ENCODE measurements at places on chromosomes 13 and 19.
A peak's percentile ranks its signal among the peaks of the same experiment; 100 is the strongest.

- DNase-seq = no peak
These were observed 937 bp downstream of the ZNF841 start for GRCh38 chr19:52094526-52095130.

DNA sequence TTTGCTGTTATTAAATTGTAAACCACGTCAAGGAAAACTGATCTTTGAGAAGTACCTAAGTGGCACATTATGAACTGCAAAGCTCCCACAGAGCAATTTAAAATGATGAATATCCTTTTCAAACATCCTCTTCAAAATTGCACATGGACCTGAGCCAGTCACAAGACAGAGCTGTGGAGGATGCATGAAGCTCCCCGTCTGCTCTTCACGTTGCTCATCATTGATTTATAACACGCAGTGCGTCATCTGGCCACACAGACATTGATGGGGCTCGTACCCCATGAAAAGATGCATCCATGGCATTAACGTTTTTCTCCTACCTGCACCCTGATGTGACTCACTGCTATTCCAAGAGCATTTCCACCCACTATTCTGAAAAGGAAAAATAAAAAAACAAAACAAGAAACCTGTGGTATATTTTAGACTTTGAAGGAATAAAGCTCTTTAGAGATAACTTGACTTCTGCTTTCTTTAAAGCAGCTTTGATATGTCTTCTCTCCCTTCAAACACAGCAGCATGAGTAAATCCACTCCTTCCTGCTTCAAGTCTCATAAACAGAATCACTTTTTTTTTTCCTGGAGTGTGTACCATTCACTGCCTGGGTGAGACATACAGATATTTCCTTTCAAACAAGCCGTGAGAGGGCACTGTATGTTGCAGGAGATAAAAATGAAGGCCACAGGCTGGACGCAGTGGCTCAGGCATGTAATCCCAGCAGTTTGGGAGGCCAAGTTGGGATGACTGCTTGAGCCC lies 7.2 kb upstream of the SERTM1 start:
- DNase-seq = no peak

DNA sequence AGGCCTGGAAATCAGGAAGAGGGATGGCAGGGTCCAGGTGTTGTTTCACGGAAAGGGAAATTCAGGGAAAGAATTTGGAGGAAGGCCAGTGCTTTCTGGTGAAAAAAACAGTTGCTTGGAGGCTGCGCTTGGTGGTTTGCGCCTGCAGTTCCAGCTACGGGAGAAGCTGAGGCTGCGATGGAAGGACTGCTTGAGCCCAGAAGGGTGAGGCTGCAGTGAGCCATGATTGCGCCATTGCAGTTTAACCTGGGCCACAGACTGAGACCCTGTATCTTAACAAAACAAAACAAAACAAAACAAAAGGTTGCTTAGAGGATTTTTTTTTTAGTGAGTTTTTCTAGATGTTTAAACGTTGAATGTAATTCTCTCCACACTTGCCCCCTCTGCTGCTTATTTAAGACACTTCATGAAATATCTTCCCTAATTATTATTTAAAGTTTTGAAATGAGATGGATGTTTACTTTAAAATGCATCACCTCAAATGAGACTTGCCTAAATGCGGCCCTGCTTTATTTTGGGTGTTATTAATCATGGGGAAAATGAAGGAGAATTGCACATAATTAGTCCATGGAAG lies 75.4 kb upstream of the TRPC4 start:
- DNase-seq = no peak

DNA sequence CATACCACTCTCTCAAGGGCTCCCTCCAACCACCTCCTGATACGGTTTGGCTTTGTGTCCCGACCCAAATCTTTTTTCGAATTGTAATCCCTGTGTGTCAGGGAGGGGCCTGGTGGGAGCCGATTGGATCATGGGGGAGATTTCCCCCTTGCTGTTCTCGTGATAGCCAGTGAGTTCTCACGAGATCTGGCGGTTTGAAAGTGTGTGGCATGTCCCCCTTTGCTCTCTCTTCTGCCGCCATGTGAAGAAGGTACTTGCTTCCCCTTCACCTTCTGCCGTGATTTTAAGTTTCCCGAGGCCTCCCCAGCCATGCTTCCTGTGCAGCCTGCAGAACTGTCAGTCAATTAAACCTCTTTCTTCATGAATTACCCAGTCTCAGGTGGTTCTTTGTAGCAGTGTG lies 34.7 kb upstream of the SLC15A1 start:
- no peak for DNase-seq

GRCh38 chr13:94480672-94481145 lies 1.2 kb upstream of the DCT start:
- DNase-seq = peak; percentile 0

- DNase-seq = peak; percentile 43
These were observed 1.4 kb upstream of the QTRT1 start for GRCh38 chr19:10699650-10700335.

- DNase-seq = peak; percentile 13
These were observed at the start of gene ATP7B for GRCh38 chr13:52010890-52011631. TSS of gene ATP7B (minus strand) at chr13:52011450. CDS start at chr13:52011337, 113 bp downstream.

GRCh38 chr13:44273991-44274770 lies 99.4 kb upstream of the SERP2 start:
- DNase-seq = no peak

DNA sequence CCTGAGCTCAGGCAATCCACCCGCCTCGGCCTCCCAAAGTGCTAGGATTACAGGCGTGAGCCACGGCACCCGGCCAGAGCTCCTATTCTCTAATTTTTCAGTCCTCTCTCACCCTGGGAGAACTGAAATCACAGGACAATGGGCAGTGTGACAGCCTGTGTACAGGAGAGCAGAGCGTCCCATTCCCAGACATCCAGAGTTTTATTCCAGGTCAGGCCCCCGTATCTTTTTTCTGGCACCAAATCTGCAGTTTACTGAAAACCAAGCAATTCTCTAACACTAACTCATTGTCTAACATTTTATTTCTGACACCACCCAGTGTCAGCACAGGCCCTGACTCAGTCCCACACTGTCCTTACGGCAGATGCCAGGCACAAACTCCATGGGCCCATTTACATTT lies 6.7 kb downstream of the ZNF708 start:
- no peak for DNase-seq

- DNase-seq = no peak
These were observed 5.3 kb upstream of the EPSTI1 start for GRCh38 chr13:42997381-42997780.

- DNase-seq = no peak
These were observed 24.3 kb downstream of the ARHGEF7 start for GRCh38 chr13:111139452-111139851.

GRCh38 chr13:110062077-110062776 lies 244.7 kb downstream of the COL4A1 start:
- no peak for DNase-seq

DNA sequence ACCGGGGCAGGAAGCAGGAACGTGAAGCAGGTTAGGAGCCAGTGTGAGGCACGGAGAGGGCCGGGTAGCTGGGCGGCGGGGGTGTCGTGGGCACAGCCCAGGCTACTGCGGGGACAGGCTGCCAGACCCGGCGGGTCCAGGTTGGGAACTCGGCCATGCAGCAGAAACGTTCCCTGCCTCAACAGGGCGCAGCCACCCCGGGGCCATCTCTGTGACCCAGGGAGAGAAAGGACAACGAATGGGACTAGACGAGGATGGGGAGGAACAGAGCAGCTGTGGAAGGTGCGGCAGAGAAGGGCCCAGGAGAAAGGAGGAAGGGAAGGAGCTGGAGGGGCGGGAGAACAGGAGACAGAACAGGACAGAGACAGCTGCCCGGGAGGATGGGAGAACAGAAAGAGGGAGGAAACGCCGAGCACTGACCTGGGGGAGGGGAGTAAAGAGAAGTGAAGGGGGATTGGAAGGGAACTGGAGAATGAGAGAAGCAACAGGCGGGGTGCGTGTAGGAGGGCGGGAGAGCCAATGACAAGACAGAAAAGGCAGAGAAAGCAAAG lies 12.9 kb upstream of the GARIN5A start:
- DNase-seq = no peak

GRCh38 chr13:101545521-101545920 lies 93.0 kb downstream of the ITGBL1 start:
- DNase-seq = no peak

DNA sequence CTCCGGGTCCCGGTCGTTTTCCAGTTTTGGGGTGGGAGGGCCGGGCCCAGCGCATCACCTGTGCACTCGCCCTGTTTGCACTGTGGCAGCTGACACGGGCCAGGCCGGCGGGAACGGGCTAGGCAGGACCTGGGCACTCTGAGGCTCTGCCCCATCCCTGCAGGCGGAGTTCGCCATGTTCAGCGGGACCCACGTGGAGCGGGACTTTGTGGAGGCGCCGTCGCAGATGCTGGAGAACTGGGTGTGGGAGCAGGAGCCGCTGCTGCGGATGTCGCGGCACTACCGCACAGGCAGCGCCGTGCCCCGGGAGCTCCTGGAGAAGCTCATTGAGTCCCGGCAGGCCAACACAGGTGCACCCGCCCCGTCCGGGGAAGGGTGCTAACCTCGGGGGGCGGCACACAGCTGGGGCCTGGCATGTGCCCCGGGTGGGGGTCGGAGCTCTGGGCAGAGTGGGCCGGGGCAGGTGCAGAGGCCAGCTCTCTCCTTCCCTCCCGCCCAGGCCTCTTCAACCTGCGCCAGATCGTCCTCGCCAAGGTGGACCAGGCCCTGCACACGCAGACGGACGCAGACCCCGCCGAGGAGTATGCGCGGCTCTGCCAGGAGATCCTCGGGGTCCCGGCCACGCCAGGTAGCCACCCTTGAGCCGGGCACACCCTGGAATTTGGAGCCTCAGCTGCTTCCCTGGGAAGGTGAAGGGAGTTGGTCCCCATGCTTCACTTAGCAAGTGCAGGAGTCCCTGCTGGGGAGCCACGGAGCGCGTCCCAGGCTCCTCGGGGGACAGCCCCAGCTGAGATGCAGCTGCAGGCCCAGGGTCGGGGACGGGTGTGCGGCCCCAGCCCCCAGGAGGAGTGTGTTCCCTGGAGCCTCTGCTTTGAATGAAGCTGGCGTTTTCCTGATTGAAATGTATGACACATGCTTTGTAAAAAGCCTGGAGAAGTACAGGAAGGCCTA lies 9.3 kb upstream of the ZNF554 start:
- DNase-seq = no peak

- DNase-seq = no peak
These were observed 84.7 kb upstream of the PCDH8 start for GRCh38 chr13:52933099-52933498.

- DNase-seq = no peak
These were observed 132.8 kb upstream of the MYO16 start for GRCh38 chr13:108496362-108497210.

DNA sequence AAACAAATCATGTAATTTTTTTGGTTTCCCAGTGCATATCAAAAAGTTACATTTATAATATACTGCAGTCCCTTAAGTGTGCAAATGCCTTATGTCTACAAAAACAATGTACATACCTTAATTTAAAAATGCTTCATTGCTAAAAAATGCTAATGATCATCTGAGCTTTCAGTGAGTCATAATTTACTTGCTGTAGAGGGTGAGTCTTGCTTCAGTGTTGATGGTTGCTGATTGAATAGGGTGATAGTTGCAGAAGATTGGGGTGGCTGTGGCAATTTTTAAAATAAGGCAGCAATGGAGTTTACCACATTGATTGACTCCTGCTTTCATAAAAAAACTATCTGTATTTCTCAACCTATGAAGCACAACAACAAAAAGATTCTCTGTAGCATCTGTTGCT lies 613.9 kb downstream of the TBC1D4 start:
- DNase-seq = no peak

GRCh38 chr19:892243-892893 lies 619 bp downstream of the MED16 start:
- DNase-seq = no peak

- no peak for DNase-seq
These were observed 79.5 kb upstream of the ZNF835 start for GRCh38 chr19:56751078-56751489.

- no peak for DNase-seq
These were observed 100.3 kb downstream of the ITGBL1 start for GRCh38 chr13:101552786-101553185.

DNA sequence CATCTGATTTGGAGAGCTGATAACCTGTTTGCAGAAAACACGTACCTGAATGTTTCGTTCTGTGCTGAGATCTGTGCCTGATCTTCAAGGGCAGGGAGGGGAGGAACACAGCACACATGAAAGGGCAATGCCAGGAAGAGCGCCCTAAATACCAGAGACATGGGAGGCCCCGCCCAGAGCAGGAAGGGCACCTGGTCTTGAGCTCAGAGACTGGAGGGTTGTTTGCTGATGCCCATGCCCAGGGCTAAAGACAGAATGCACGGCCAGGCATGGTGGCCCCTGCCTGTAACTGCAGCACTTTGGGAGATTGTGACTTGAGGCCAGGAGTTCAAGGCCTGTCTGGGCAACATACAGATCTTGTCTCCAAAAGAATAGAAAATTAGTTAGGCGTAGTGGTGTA lies 183.2 kb downstream of the TUBA3C start:
- no peak for DNase-seq

- peak; percentile 25 for DNase-seq
These were observed 4.8 kb upstream of the ZNF253 start for GRCh38 chr19:19860756-19861390.

DNA sequence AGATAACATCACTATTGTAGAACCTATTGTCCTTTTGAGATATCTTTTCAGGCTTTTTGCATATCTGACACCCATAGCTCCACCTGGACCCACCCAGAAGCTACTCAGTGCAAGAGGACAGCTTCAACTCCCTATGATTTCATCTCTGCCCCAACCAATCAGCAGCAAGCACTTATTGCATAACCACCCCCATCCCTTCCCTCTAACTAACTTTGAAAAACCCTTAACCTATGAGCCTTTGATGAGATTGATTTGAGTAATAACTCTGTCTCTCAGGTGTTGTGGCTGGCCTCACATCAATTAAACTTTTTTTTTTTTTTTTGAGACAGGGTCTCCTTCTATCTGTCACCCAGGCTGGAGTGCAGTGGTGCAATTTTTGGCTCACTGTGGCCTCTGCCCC lies 13.4 kb upstream of the MTRF1 start:
- DNase-seq = no peak

GRCh38 chr13:21481359-21481758 lies 22.3 kb upstream of the ZDHHC20 start:
- no peak for DNase-seq

Data from activated T-cell treated with anti-CD3 and anti-CD28 coated beads for 48 hours (primary cell).